Fibroblast of skin of back (primary cell): ENCODE measurements at places on chromosomes 7 and 10.
A peak's percentile ranks its signal among the peaks of the same experiment; 100 is the strongest.

DNA sequence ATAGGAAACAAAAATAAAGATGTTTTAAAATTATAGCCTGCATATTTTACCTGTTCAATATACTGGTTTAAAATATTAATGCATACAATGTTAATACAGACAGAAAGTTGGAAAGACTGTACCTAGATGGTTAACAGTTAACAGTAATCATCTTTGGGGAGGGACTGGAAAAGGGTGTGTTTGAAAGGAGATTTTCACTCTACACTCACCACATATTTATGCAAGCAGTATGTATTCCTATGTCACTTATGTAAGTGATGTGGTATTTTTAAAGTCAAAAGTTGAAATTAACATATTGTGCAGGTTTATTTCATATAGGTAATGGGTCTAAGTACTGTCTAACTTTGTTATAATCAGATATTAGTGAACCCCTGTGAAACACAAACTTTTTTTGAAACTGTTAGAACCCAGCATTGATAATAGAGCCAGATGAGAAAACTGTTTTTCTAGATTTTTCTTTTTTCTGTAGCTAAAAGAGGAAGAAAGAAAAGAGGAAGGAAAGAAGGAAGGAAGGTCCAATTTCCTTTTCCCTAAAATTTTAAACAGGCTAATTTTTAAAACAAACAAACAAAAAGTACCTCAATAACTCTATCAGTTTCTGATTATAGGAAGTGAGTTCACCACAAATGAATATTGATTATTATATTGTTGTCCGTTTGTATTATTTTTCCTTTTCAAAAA lies 9.0 kb upstream of the STARD3NL start:
- peak; percentile 11 for DNase-seq

- peak; percentile 48 for DNase-seq
Observed at GRCh38 chr7:1665549-1666316, 4.3 kb upstream of the ELFN1 start.

- DNase-seq, result no peak
Observed at GRCh38 chr7:71563276-71563675, 431.3 kb downstream of the GALNT17 start.

DNA sequence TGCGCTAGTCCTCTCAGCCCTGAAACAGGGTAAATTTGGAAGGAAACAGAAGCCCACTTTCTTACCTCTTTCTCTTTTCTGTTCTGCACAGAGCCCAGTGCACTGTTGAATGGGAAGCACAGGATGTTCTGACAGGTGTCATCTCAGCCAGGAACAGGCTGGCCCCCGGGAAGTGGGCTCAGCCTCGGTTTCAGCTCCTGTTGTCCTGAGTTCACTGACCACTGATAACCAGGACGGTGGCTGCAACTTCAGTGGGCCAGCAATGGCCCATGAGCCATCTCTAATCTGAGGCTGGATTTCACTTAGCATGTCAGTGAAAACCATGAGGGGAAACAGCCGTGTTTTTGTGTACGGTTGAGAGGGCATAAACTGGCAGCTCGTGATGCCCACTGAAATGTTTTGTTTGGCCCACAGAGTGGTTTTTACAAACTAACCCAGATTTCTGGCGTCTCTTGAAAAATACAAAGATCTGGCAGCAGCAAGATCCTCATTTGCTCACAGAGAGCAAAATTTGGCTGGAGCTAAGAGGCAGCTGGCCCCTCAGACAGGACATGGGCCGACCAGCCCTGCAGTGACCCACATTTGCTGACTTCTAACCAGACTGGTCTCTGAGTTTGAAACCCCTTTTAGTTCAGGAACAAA lies 455.9 kb downstream of the PAXIP1 start:
- DNase-seq, result no peak

GRCh38 chr7:137151041-137151689 lies 192.4 kb downstream of the PTN start:
- DNase-seq, result peak; percentile 49

DNA sequence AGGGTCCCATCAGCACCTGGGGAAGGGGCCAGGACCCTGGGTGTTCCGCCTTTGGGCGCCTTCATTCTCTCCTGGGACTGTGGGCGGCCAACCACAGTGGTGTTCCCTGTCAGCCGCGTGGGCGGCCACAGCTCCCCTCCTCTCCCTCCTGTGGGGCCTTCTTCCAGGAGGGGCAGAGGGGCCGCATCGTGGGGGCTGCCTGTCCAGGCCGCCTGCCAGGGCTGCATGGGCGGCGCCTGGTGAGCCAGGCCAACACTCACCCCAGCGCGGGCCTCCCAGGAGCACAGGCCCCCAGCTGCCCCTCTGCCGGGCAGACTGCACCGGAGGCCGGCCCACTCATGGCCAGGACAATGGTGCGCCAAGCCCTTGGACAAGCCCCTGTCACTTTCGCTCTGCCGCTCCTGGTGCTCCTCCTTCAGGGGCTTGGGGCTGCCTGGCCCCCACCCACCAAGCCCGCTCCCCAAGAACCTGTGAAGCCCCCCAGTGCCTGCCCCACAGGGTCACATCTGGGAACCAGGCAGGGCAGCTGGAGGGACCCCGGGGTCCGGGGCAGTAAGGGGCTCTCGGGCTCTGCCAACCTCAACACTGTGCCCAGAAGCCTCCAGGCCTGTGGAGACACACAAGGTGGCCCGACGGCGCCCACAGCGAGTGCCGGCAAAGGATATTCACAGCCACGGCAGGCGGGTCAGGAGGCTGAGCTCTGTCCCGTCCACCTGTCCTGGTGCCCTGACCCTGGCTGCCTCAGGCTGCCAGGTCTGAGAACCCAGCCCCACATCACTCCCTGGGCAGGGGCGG lies 42.8 kb downstream of the AP5Z1 start:
- DNase-seq, result no peak

- DNase-seq, result peak; percentile 43
Observed at GRCh38 chr7:18356191-18356645, 139.3 kb upstream of the HDAC9 start.

DNA sequence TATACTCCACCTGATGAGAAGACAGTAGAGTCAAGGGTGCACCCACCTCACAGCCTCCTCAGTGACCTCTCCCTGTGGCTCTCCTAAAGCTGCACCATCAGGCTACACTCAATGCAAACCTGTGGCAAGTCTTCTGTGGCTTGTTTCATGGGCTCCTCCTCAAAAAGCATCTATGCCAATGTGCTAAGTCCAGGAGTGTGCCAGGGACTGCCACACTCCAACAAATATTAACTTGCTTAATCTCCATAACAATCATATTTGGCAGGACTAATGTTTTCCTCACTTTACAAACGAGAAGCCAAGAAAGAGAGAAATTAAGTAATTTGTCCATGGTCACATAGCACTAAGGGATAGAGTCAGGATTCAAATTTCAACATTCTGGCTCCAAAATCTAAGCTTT lies 11.9 kb downstream of the NRAP start:
- DNase-seq, result no peak

GRCh38 chr10:23478570-23478969 lies 39.7 kb downstream of the OTUD1 start:
- DNase-seq, result no peak

- no peak for DNase-seq
Observed at GRCh38 chr10:116611153-116611545, 9.6 kb upstream of the PNLIPRP2 start.

DNA sequence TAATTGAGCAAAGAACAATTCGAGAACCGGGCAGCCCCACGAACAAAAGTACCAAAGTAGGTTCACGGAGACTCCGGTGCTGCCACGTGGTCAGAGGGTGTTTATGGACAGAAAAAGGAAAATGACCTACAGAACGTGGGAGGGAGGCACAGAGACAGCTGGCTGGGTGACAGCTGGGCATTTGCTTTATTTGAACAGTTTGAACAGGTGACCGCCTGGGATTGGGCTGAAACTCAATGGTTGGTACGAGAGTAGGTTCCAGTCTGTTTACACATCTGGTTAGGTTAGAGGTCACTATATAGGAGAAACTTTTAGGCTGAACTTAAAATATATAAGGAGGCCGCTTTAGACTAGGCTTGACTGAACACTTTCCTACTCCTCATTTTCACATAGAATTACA lies 50.6 kb upstream of the CELF2 start:
- no peak for DNase-seq

GRCh38 chr10:29865700-29866355 lies 193.6 kb downstream of the JCAD start:
- DNase-seq, result no peak

DNA sequence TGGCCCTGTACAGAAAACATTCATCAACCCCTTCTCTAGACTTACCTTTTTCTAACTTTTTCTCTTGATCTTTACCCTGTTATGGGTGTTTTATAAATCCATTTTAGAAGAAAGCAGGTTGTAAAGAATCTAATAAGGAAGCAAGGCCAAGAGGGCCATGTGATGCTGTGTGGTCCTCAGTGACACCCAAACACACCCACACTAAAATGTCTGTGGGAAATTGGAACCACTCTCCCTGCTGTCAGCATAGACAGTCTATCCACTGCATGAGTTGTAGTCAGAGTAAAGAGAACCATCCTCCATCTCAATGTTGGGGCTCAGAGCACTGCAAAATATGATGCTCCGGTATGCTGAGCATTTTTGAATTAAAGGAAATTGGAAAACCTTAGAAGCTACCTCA lies 235.5 kb downstream of the SKIDA1 start:
- no peak for DNase-seq

GRCh38 chr10:73601486-73601921 lies 10.4 kb upstream of the USP54 start:
- DNase-seq, result peak; percentile 7

DNA sequence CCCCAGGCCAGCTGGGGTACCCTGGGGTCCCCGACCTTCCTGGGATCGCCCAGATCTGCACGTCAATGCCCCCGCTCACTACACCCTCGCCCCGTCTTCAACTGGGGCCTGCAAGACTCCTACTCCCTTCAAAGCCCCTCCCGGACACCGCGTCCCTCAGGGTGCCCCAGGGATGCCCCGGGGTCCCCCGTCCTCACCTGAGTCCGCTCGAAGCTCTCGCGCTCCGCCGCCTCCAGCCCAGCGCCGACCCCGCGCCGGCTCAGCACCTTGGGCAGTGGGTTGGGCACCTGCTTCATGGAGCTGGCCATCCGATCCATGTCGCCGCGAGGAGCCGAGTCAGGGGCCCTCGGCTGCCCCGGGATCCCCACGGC lies at the start of gene HIP1:
Gene HIP1 (minus strand): TSS at position 338 of the 371 bp plus-strand sequence. CDS start 21 bp downstream, at position 317.
- DNase-seq, result no peak
